Activated CD8-positive, alpha-beta T cell treated with anti-CD3 and anti-CD28 coated beads, Interleukin-2, amount 10 ng/mL, durations not matched to agents 7 days and 5 days (primary cell): ENCODE measurements at places on chromosomes 5 and 9. TPM values are rescaled to one million over a fixed set of nuclear protein-coding genes. Genes with fewer than 3 reads are reported as not detected.
A peak's percentile ranks its signal among the peaks of the same experiment; 100 is the strongest.

- no peaks in the 10 kb centered on the region for H3K4me1 ChIP-seq
- no peaks in the 10 kb centered on the region for H3K36me3 ChIP-seq
- H3K4me3 ChIP-seq = no peak overlapping the region
- no peaks in the 10 kb centered on the region for H3K27me3 ChIP-seq
- H3K27ac ChIP-seq = no peak overlapping the region
These were observed 190.0 kb upstream of the GRAMD2B start for GRCh38 chr5:126233256-126233655.

The SEMA6A gene
- total RNA-seq = not detected

DNA sequence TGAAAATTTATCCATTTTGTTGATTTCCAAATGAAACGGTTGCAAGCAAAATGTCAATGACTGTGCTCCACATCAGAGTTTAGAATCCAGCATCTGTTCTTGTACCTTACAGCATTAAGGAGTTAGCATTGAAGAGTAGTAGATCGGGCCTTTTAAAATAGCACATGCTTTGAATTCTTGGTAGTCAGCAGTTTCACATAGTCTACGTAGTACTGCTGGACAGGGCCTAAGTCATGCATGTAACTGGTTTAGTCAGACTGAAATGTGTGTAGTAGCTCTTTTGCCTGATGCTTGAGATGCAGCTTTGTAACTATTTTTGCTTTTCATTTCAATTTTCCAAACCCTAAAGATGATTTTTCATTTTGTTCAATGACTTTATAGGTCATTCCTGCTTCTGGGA, 19.8 kb downstream of the LECT2 start:
- no peak for DNase-seq
- peaks cover 26% of the 10 kb centered on the region for H3K27me3 ChIP-seq
- no peak overlapping the region for H3K27ac ChIP-seq
- H3K36me3 ChIP-seq = no peaks in the 10 kb centered on the region

DNA sequence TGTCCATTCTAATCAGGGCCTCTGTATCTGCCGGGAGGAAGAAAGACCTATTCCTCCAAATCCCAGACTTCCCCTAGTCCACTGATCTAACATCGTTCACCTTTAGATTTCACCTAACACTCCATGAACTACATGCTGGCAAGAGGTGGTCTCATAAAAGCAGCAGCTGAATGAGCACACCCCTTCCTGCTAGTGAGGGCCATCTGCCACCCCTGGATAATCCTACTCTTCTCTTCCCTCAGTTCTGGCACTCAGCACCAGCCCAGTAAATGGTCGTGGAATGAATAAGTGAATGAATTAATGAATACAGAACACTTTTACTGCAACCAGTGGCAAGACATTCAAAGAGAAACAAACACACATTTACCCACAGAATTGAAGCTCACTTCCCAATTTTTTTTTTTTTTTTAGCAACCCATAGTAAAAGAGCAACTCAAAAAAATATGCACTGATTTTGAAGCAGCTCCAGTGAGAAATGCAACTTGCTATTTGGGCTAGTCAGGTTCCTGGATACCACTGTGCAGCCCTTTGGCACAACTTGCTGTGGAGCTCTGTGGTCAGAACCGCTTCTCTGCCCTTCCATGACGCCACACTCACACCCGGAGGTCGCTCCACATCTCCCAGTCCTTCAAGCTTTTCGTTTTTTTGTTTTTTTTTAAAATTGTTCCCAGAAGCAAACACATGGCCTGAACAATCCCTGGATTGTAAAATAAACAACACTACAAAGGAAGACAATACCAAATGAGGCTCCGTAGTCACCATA, 6.2 kb downstream of the RNF183 start:
- peaks cover 13% of the 10 kb centered on the region for H3K27me3 ChIP-seq
- no peak overlapping the region for H3K4me3 ChIP-seq
- no peak overlapping the region for H3K27ac ChIP-seq
- H3K36me3 ChIP-seq = peaks cover 11% of the 10 kb centered on the region
- no peak for DNase-seq

- DNase-seq = no peak
- no peaks in the 10 kb centered on the region for H3K36me3 ChIP-seq
- H3K27ac ChIP-seq = no peak overlapping the region
- no peak overlapping the region for H3K4me3 ChIP-seq
- peaks cover 5% of the 10 kb centered on the region for H3K27me3 ChIP-seq
These were observed 12.3 kb upstream of the PPP2R2B start for GRCh38 chr5:146890731-146891440.

- no peaks in the 10 kb centered on the region for H3K36me3 ChIP-seq
- H3K27me3 ChIP-seq = no peaks in the 10 kb centered on the region
- no peak for DNase-seq
These were observed 212.7 kb upstream of the PIK3R1 start for GRCh38 chr5:68002836-68003235.

- no peak overlapping the region for H3K4me3 ChIP-seq
- no peaks in the 10 kb centered on the region for H3K36me3 ChIP-seq
- no peaks in the 10 kb centered on the region for H3K4me1 ChIP-seq
- H3K27ac ChIP-seq = no peak overlapping the region
- DNase-seq = no peak
These were observed 100.9 kb downstream of the GABBR2 start for GRCh38 chr9:98607787-98608186.

DNA sequence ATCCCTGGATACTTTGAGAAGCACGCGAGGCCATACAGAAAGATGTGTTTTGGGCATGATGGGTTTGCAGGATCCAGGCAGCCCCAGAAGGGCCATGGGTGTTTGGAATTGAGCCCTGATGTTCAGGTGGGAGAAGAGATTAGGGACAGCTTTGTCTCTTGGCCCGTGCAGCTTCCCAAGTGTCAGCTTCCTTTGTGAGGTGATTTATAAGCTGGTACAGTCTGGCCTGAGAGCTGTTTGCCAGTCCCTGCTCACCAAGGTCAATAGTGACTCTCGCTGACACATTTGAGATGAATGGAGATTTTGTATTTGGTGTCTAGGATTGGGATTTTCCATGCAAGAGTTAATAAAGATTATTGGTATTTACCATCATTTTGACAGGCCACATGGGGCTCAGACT, 165.9 kb downstream of the ICE1 start:
- H3K27ac ChIP-seq = no peak overlapping the region
- no peaks in the 10 kb centered on the region for H3K27me3 ChIP-seq

The GABRA1 gene
- not detected for total RNA-seq

The FOXD4L4 gene
- 0.10 TPM for total RNA-seq

DNA sequence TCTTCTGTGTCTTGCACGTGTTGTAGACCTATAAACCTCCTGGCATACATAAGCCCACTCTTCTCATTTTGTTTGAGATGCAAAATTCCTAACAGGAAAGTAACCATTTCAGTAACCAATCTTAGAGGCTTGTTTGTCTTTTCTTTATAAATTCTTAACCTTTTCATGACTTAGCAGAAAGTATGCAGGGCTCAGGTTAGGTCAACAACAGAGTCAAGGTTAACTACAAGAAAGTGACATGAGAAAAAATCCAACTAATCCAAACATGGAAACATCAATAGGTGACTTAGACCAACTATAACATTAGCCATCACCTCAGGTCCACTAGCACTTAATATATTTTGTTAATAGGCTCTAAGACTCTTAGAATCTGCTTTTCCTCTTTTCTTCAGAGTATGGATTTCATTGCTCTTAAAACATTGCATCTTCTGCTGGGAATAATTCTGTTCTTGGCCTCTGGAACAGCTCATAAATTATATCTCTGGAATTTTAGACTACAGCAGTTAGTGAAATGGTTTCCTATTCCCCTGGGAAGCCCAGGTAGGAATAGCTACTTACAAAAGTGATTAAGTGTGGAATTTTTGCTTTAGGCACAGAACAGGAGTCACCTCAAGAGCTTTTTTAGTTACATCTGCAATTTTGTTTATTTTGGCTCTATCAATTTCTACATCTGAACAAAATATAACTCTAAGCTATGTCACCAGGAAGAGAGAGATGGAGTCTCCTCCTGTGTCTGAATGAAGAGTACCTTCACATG, 155.3 kb upstream of the ANKRD55 start:
- H3K36me3 ChIP-seq = no peaks in the 10 kb centered on the region
- H3K27ac ChIP-seq = no peak overlapping the region
- peaks cover 6% of the 10 kb centered on the region for H3K27me3 ChIP-seq
- no peak overlapping the region for H3K4me3 ChIP-seq
- no peak for DNase-seq
- no peaks in the 10 kb centered on the region for H3K4me1 ChIP-seq

DNA sequence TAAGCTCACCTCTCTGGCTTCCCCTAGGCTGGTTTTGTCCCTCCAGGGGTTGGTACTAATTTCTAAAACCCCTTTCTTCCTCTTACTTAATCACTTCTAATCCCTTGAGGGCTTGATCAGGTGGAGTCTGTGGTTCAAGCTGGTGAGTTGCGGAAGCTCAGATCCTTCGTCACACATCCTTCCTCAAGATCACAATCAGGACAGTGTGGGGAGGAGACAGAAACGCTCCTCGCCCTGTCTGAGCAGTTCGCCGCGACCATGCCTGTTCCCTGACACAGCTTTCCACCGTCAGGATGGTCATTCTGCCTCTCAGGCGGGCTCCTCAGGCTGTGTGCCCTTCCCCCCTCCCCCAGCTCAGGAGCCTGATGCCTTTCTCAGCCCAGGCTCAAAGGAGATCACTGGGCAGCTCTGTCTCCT, 24.3 kb downstream of the CPLX2 start:
- H3K27ac ChIP-seq = peak overlapping the region; percentile 64
- H3K4me1 ChIP-seq = peaks cover 25% of the 10 kb centered on the region
- H3K4me3 ChIP-seq = peak overlapping the region; percentile 24
- DNase-seq = peak; percentile 83

GRCh38 chr9:121750715-121751623, 99.5 kb downstream of the DAB2IP start:
- peak overlapping the region; percentile 9 for H3K27ac ChIP-seq
- peaks cover 24% of the 10 kb centered on the region for H3K4me1 ChIP-seq
- no peak for DNase-seq
- H3K4me3 ChIP-seq = no peak overlapping the region

DNA sequence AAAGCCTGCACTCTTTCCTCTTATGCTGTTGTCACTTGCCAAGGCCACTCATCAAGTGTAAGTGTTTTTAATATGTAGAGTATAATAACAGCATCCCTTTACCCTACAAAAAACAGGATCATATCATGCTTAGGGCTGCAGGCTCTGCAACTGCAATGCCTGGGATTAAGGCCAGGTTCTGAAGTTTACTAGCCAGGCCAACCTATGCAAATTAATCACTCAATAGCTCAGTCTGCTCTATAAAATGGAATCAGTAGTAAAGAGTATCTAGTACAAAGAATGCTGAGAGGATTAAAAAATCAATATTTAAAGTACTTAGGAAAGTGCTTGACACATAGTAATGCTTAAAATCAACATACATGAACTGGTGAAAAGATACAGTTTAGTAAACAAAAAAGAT, 253.3 kb downstream of the EDIL3 start:
- DNase-seq = no peak
- no peak overlapping the region for H3K4me3 ChIP-seq
- H3K27me3 ChIP-seq = no peaks in the 10 kb centered on the region
- H3K27ac ChIP-seq = no peak overlapping the region

DNA sequence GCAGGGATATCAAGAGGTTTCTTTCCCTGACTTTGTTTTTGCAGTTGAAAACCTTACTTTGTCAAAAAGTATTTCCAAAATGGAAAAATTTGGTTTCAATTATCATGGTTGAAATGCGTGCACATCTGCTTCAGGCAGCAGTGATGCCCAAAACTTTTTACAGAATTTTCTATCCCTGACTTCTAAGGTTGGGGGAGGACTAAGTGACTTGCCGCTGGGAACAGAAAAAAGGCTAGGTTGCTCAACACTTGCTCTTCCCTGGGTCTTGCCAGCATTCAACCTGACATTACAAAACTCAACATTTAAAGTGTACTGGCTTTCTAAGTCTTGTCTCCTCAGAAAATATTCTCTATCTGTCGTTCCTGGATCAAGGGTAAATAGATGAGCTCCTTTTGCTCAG, 4.7 kb downstream of the KLHL3 start:
- no peak overlapping the region for H3K4me3 ChIP-seq
- no peaks in the 10 kb centered on the region for H3K27me3 ChIP-seq
- no peak for DNase-seq
- H3K4me1 ChIP-seq = peaks cover 15% of the 10 kb centered on the region
- H3K36me3 ChIP-seq = peaks cover 6% of the 10 kb centered on the region

DNA sequence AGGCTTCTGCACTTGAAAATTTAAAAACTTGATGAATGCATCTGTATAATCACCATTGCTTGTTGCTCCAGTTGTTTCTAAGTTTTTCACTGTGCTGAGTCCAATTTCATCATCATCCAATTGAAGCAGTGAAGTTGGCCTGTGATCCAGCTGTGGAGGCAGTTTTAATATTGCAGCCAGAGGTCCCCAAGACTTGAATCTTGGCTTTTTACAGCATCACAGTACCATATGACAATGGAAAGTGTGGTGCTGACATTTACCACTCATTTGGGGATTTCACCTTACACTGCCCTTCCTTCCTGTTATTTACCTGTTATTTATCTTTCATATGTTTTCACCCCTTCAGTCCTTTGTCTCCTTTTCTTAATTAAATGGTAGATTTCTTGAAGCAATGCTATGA, 76.2 kb upstream of the SPIN1 start:
- H3K27ac ChIP-seq = peak overlapping the region; percentile 82
- H3K4me3 ChIP-seq = no peak overlapping the region
- peaks cover 43% of the 10 kb centered on the region for H3K4me1 ChIP-seq
- H3K27me3 ChIP-seq = no peaks in the 10 kb centered on the region
- H3K36me3 ChIP-seq = no peaks in the 10 kb centered on the region
- peak; percentile 37 for DNase-seq

The ACOT12 gene
- not detected for total RNA-seq

- no peak for DNase-seq
- H3K36me3 ChIP-seq = peaks cover 23% of the 10 kb centered on the region
- no peak overlapping the region for H3K4me3 ChIP-seq
- no peaks in the 10 kb centered on the region for H3K27me3 ChIP-seq
These were observed 46.5 kb downstream of the PPP1R2B start for GRCh38 chr5:156896546-156896945.

DNA sequence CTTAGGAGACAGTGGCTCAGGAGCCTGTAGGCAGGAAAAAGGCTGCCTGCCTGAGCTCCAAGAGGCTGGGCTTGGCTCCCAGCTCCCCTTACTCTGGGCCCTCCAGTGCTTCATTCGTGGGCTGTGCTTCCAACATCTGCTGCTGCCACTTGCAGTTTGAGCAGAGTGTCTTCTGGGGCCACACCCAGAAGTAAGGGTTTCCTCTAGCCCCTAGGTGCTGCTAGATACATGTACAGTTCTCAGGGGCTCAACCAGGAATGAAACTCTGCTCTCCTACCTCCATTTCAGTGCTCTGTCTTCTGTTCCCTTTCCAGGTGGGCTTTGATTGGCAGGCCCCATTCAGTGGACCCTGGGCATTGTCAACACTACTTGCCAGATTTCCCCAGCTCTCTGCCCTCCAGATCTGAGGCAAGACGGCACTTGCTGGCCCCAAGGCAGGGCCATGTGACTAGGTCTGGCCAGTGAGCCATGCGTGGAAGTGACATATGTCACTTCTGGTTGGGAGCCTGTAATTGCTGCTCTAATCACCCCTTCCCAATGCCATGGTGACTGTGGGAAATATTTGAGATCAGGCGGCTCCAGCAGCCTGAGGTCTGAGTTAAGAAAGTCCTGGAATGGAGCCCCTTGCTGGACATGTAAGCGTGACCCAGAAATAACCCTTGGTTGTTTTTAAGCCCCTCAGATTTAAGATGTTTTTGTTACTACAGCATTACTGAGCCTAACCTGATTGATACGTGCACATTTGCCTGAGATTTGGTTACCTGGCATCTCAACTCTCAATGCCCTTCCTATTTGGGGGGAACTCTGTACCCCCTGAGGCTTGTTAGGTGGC, 9.4 kb upstream of the BOD1 start:
- no peak for DNase-seq
- no peak overlapping the region for H3K4me3 ChIP-seq
- H3K27me3 ChIP-seq = no peaks in the 10 kb centered on the region
- H3K36me3 ChIP-seq = no peaks in the 10 kb centered on the region
- no peak overlapping the region for H3K27ac ChIP-seq
- no peaks in the 10 kb centered on the region for H3K4me1 ChIP-seq
